Foreskin keratinocyte (primary cell): ENCODE measurements at places on chromosomes 12 and 14. TPM values are rescaled to one million over a fixed set of nuclear protein-coding genes. Genes with fewer than 3 reads are reported as not detected.

GRCh38 chr14:104882991-104883660 is 18.1 kb downstream of the CEP170B start:
- no peak for DNase-seq

GRCh38 chr12:91947459-91947858 is 198.2 kb downstream of the BTG1 start:
- no peak for DNase-seq

- no peak for DNase-seq
Measured at GRCh38 chr14:72892879-72893635, 844 bp downstream of the DPF3 start.

GRCh38 chr14:97458661-97459579 is 661.7 kb downstream of the VRK1 start:
- DNase-seq: no peak

DNA sequence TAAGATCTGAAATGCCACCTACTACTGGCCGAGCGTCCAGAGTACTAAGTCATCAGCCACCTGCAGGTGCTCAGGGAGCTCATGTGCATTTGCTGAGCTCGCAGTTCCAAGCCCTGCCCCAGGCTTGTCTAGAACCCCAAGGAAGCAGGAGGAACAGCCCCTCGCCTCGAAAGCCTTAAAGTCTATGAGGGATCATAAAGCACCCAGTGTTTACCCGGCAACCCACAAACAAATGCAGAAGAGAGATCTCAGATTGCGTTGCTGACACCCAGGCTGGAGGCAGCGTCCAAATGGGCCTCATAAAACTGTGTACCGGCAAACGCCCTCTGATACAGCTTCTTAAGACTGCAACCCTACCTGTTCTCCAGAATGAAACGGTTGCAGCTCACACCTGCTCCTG is 6.8 kb downstream of the KDM2B start:
- no peak for DNase-seq

- no peak for DNase-seq
Measured at GRCh38 chr12:65675141-65675621, 149.1 kb upstream of the HMGA2 start.

DNA sequence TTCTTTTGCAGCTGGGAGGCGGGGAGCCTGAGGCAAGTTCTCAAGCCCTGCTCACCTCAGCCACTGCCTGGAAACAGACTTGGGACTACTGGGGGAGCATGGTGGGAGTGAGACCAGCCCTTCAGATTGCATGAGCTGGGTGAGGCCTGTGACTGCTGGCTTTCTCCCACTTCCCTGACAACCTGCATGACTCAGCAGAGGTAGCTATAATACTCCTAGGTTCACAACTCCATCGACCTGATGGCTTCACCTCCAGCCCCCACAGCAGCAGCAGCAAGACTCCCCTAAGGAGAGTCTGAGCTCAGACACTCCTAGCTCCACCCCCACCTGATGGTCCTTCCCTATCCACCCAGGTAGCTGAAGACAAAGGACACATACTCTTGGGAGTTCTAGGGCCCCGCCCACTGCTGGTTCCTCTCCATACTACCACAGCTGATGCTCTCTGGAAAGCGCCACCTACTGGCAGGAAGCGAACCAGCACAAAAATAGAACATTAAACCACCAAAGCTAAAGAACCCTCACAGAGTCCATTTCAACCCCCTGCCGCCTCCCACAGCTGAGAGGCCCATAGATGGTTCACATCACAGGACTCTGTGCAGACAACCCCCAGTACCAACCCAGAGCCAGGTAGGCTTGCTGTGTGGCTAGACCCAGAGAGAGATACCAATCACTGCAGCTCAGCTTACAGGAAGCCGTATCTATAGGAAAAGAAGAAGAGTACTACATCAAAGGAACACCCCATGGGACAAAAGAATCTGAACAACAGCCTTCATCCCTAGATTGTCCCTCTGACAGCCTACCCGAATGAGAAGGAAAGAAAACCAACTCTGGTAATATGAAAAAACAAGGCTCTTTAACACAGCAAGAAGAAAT is 68.7 kb downstream of the RPAP3 start:
- DNase-seq: peak; percentile 31

- DNase-seq: no peak
Measured at GRCh38 chr12:97274386-97274785, 188.2 kb upstream of the RMST start.

- no peak for DNase-seq
Measured at GRCh38 chr12:49959685-49960473, 1.8 kb upstream of the AQP5 start.

- DNase-seq: peak; percentile 68
Measured at GRCh38 chr12:47904713-47905709, at the start of gene VDR. TSS of gene VDR (minus strand) at chr12:47904994. CDS start at chr12:47879113, 25,881 bp downstream.

- no peak for DNase-seq
Measured at GRCh38 chr12:89372584-89373370, 20.5 kb upstream of the DUSP6 start.

DNA sequence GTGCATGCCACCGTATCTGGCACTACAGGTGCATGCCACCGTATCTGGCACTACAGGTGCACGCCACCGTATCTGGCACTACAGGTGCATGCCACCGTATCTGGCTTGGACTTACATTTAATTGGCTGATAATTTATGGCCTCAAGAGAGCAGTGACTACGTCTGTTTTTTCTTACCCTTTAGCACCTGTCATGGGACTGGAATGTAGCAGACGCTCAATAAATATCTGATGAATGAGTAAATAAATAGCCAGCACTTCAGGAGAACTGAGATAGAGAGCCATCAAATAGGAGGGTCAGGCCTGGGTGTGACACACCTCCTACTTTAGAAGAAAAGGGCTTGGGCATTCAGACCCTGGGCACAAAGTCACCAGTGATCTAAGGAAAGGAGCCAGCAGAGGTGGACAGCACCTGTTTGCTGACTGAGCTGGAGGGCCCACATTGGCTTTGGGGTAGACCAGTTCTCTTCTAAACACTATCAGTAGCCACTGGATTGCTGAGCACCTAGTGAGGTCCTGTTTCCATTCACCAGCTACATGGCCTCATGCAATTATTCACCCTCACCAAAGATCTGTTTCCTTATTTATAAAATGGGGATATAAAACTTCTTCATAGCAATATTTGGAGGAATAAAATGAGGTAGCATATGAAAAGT is 50.1 kb downstream of the RFX4 start:
- DNase-seq: no peak

DNA sequence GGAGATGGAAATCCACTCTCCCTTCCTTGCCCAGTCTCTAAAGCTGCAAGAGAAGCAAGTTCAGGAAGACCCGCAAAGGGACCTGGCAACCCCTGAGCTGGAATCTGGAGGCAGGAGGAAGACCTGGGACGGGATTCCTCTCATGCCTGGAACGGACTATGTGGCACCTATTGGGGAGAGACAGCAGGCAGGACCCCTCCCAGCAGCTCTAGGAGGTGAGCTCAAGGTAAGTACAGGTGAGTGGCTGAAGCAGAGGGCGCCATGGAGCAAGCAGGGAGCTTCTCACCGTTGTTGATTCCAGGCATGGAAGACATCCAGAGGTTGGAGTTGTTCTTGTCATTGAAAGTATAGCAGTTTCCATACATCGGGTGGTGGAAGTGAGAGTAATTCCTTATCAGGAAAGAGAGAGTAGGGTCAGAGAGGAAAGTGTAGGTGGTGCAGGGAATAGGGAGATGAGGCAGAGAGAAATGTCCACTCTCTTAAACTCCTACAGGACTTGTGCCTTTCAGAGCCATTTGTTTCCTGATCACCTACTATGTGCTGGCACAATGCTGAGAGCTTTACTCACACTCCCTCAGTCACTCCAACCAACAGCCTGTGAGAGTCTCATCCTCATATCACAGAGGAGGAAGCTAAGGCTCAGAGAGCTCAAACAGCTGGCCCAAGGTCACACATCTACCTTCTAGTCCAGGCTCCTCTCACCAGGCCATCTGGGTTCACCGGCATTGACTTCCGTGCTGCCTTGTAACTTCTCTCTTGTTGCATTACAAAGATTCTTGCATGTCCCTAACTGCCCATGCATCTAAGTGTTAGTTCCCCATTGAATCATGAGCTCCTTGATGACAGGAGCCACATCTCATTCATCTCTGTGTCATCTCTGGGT is 13.9 kb upstream of the TNFRSF1A start:
- DNase-seq: no peak

GRCh38 chr14:89107626-89108025 is 283.2 kb downstream of the TTC8 start:
- no peak for DNase-seq

- no peak for DNase-seq
Measured at GRCh38 chr12:129467726-129468125, 436.1 kb downstream of the TMEM132D start.

GRCh38 chr12:6182279-6182898 is 17.8 kb upstream of the CD9 start:
- no peak for DNase-seq

GRCh38 chr12:12018454-12018853 is 52.3 kb upstream of the BCL2L14 start:
- no peak for DNase-seq

- DNase-seq: peak; percentile 59
Measured at GRCh38 chr12:107404981-107405380, 280.6 kb upstream of the PWP1 start.

DNA sequence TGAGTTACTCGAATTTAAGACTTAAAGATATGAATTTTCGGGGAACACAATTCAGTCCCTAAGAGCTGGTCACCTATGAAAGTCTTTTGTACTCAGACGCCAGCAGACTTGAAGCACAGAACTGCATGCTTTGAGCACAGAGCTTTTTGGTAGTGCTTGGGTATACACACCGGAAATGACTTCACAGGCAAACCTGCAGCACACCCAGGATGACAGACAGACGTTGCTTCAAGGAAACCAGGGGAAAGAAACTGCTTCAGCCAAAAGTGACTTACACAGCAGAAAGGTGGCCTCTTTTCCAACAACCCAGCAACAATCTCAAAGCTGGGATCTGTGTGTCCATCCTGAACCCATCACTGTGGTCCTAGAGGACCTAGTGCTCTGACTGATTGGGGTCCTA is 975.1 kb downstream of the AACS start:
- DNase-seq: no peak

- DNase-seq: no peak
Measured at GRCh38 chr12:25311506-25311905, 60.8 kb upstream of the KRAS start.

- peak; percentile 21 for DNase-seq
Measured at GRCh38 chr12:96434107-96434506, 33.9 kb upstream of the CDK17 start.

GRCh38 chr14:20907214-20907613 is 16.0 kb downstream of the RNASE3 start:
- peak; percentile 2 for DNase-seq

DNA sequence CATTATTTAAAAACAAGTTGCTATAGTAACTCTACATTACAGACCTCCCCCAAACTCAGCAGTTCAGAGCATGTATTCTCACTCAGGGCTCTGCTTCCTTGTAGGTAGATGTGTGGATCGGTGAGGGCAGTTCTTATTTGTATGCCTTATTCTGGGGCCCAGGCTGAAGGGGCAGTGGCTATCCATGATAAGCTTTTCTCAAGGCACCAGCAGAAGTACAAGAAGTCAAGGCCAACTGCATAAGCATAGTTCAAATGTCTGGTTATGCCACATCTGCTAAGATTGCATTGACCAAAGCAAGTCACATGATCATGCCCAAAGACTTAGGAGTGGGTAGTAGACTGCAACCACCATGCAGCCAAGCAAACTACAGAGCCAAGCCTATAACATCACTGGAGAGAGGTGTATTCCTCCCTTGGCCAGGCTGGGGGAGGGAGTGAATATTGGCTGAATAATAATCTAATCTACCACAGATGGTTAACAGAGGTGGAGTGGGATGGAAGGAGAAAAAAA is 4.6 kb downstream of the PSEN1 start:
- DNase-seq: no peak

DNA sequence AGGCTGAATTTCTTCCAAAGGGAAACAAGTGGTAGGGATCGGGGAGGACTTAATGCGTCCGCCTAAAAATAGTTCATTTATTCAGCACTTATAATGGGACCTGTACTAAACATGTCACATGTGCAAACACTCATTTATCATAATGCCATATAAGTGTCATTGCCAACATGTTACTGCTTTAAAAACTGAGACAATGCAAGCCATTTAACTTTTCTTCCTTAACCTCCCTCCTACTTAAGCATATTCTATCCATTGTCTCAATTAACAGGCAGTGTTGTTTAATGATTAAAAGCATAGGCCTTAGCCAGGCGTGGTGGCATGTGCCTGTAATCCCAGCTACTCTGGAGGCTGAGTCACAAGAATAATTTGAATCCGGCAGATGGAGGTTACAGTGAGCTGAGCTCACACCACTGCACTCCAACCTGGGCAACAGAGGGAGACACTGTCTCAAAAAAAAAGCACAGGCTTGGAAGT is 13.5 kb upstream of the SCFD1 start:
- peak; percentile 62 for DNase-seq

PTCSC3 gene
- not detected in 2 replicates for total RNA-seq

PRKCH gene
- total RNA-seq: 12.7 and 15.2 TPM in 2 replicates

COQ5 gene
- 29.2 and 33.0 TPM in 2 replicates for total RNA-seq

CD27 gene
- total RNA-seq: not detected in 2 replicates

TMEM132C gene
- not detected in 2 replicates for total RNA-seq

FOXN3 gene
- total RNA-seq: 14.5 and 20.1 TPM in 2 replicates

ENDOU gene
- total RNA-seq: 0.28 and 0.34 TPM in 2 replicates

OR10G3 gene
- total RNA-seq: not detected in 2 replicates

SYNDIG1L gene
- total RNA-seq: not detected in 2 replicates

KLRD1 gene
- total RNA-seq: not detected in 2 replicates

KRT6C gene
- total RNA-seq: 4.5 and 7.6 TPM in 2 replicates

KCNA5 gene
- not detected in 2 replicates for total RNA-seq

UTP20 gene
- total RNA-seq: 22.1 and 31.5 TPM in 2 replicates

NPFF gene
- total RNA-seq: not detected in 2 replicates

ESRRB gene
- total RNA-seq: not detected in 2 replicates

SLC2A13 gene
- 1.9 and 2.3 TPM in 2 replicates for total RNA-seq
